ENCODE measurements at places on chromosomes 16 and 17.

- DNase-seq: no peak
Observed at GRCh38 chr16:53937161-53937880, 233.4 kb downstream of the FTO start.

DNA sequence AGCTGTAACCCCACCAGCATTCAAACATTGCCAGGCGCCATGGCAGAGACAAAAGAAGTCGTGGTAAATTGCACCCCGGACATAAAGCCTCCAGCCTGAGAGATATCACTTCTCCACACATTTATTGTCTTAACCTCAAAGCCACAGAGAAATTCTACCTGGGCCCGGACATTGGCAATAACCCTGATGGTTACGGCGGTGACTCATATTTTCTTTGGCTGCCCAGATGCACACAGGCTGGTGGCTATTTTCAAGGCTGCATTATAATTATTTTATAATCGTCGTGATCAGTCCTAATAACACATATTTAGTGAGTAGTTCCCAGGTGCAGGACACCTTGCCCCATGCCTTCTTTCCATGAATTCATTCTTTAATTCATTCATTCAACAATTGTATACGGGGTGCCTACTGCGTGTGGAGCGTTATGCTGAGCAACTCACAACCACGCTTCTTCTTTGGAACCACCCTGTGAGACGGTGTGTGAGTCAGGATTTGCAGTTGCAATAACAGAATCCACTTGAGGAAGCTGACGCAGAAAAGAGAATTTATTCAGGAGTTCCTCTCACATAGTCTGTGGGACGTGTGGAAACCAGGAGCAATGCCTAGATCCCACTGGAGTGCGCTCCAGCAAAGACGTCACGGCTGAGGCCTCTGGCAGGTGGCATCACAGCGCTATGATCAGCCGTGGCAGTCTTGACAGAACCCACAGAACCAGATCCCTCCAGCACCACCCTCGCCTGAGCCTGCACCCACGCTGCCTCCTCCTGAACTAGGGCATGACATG, 245.7 kb downstream of the FOXL1 start:
- no peak for DNase-seq

DNA sequence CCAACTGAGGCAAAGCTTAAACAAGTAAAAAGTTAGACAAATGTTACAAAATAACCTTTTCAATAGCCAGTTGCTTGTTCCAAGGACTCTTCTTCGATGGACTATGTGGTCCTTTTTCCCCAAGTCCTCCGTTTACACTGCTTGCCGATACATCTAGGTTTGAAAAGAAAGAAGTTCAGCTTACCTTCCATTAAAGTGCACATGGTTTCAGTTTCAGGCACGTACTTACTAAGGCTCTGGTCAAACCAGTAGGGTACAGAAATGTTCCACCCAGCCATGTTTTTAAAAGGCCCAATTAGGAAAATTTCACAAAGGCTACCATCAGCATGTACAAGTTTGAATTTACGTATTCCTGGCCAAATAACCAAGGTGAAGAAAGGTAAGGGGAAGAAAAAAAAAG, 2.1 kb downstream of the SRSF2 start:
- DNase-seq: no peak

- DNase-seq: peak; percentile 50
Observed at GRCh38 chr17:46979147-46979863, at the start of gene RPRML. TSS of gene RPRML (minus strand) at chr17:46979253. CDS start at chr17:46979007, 246 bp downstream.

DNA sequence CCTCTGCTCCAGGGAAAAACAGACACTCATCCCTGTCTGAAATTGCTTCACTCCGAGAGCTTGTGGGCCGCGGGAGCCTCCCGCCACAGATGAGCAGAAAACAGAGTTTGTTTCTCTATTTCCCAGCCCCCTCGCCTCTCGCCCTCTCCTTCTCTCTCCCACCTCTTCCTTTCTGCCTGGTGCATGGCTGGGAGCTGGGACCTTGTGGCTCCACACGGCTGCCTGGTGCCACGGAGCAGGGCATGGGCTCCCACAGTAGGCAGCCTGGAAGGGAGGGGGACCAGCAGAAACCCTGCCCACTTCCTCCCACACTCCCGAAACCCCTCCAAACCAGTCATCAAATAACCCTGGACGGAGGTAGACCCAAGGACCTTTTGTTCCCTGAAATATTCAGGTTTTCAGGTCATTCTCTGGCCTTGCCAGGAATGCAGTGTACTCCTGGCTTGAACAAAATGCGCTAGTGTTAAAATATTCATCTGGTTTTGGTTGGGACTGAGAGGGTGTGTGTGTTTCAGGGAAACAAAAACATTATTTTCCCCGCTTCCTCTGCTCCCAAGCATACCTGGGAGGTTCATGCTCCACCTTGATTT, 204.9 kb downstream of the C16orf78 start:
- DNase-seq: no peak

DNA sequence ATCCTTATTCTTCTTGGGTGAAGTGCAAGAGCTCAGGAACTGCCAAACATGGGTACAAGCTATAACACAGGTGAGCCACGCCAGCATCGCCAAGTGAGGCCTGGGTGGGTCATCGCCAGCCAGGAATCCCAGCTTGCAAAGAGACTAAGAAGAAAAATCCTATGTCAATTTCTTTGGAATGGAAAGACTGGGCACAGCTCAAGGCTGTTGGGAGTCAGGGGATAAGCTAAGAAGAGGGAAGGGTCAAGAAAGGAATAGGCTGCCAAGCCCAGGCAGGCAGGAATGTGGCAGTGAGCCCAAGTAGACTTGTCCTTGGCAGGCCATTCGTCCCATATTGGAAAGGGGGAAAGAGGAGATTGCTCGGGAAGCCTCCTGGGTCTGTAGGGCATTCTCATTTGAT, 191.4 kb upstream of the CDH5 start:
- DNase-seq: no peak

- DNase-seq: no peak
Observed at GRCh38 chr17:6843241-6843880, 11.8 kb upstream of the TEKT1 start.

- no peak for DNase-seq
Observed at GRCh38 chr17:79562931-79563210, 48.0 kb downstream of the RBFOX3 start.

- DNase-seq: no peak
Observed at GRCh38 chr17:40958086-40958953, 8.4 kb downstream of the KRT39 start.

DNA sequence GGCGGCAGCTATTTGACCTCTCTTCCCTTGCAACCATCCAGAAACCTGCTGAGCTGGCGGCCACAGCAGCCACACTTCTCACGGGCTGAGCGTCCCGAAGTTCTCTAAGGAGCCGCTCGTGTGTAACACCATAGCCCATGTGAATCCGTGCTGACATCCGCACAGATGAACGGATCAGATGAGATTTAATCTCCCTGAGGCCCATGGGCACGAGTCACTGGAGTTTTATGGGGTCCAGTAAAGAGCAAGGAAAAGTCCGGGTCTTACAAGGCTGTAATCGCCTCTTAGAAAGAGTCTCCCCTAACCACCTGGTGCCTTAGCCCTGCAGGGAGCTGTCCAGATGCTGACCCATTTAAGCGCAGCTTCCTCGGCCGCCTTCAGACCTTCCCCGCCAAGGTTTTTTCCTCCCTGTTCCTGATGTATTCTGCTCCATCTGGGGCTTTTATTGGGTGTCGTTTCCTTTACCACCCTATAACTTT, 5.5 kb upstream of the CACNG5 start:
- peak; percentile 83 for DNase-seq

DNA sequence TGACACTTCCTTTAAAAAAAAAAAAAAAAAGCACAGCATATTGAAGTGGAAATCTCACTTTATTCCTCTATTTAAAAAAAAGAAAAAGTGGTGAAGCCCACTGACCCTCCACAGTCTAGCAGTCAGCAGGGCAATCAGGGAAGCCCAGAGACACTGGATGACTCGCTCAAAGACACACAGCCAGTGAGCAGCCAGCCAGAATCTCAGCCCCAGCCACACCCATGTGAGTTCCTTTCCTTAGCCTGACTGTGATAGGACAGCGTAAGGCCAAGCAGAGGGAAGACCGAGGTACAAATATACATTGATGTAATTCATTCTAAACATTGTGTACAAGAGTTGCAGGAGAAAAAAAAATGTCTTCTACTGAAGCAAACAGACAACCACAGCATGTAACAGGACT, 22.5 kb downstream of the XPO6 start:
- DNase-seq: no peak

DNA sequence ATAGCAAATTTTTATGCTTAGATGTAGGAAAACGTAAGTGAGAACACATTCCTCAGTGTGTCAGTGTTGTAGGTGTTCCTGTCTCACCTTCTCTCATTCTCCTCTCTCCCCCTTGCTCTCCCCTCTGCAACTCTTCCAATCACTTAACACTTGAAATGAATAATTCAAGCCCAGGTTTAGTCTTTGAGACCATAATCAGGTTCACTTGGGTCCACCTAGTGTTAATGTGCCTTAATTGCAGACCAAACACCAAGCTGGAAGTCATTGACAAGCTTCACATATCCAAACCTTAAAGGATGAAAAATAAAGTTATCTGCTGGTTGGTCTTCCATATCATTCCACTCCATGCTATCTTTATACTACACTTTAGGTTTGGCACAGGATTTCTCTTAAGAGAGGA, 37.0 kb downstream of the STXBP4 start:
- DNase-seq: no peak

DNA sequence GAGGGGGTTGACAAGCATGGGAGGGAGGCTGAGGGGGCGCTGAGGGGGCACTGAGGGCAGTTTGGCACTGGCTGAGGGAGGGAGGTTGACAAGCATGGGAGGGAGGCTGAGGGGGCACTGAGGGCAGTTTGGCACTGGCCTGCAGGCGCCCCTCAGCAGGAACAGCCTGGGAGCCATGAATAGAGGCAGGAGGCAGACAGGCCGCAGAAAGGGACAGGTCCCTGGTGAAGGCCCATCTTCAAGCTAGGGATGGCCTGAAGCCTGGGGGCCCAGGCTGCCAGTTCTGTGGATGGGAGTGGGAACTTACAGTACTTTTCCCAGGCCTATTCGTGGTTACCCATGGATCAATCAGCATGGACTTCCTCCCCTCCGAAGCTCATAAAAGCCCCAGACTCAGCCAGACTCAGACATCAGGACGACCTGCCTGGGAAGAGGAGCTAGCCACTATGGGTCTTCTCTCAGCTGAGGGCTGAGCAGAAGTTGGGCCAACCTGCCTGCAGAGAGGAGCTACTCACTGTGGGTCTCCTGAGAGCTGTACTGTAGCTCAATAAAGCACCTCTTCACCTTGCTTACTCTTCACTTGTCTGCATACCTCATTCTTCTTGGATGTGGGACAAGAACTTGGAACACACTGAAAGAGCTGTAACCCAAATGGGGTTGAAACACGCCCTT, 72.8 kb upstream of the BRD7 start:
- no peak for DNase-seq

GRCh38 chr16:3494386-3494973, 809 bp downstream of the C16orf90 start:
- no peak for DNase-seq

DNA sequence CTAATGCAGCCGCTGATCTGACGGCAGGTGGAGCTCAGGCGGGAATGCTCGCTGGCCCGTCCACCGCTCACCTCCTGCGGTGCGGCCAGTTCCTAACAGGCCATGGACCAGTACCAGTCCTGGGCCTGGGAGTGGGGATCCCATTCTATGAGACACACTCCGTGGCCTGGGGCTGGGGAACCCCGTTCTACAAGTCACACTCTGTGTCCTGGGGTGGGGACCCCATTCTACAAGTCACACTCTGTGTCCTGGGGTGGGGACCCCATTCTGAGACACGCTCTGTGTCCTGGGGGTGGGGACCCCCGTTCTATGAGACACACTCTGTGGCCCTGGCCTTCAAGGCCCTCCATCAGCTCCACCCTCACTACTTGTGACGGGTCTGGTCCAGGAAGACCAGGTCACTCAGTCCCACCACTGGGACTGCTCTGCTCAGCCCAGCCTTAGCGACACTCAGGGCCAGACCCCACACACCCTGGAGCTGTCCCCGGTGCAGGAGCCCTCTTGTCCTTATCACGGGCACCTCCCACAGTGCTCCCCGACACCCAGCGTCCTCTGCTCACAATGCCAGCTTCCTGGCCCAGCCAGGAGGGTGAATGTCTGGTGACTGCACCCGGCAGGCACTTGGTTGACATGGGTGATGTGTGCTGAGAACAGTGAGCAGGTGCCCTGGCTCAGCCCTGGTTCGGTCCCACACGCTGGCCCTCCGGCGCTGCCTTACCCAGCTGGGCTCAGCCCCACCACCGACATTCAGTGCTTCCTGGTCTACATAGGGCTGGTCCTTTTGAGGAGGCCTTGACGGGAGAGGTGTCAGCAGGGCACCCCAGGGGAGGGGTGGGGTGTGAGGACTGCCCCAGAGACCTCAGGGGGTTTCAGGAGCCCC, 89.1 kb downstream of the TBC1D16 start:
- DNase-seq: peak; percentile 37

DNA sequence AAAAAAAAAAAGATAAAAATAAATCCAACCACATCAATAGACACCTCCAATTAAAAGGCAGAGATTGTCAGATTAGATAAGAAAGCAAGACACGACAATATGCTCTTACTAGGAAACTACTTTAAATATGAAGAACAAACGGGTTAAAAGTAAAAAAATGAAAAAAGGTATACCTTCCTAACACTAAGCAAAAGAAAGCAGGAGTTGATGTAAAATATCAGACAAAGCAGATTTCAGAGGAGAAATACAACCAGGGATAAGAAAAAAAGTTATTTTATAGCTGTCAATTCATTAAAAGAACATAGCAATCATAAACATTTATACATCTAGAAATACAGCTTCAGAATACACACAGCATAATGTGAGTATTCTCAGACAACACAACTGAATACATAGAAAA, 49.7 kb upstream of the CCDC182 start:
- no peak for DNase-seq

GRCh38 chr17:59668816-59669215, 38.4 kb downstream of the PTRH2 start:
- DNase-seq: no peak

DNA sequence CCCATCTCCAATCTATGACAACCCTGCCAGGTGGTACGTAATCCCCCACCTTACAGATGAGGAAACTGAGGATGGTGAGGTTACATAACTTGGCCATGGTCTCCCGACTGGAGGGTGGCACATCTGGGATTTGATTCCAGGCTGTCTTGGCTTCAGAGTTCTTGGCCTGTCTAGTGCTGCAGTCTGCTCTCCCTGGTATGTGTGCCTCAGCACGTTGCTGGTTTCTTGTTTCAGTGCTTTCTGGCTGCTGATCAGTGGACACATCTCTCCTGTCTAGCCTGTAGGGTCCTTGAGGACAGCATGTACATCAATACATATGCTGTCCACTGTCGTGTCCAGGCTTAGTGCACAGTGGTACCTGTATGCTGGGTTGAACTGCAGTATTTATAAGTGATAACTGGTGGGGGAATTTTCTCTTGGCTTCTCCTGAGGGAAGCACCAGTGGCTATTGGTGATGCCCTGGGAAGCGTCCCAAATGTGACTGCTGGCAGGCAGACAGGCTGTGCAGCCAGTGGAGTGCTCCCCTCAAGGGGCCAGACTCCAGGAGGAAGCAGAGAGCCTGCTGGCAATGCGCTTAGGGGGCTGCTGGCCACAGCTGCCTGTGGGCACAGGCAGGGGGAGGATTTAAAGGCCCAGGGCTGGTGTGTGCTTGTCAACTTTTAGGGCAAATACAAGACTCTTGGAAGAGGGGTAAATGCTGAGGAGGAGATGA, 14.4 kb downstream of the CTRL start:
- DNase-seq: no peak

- DNase-seq: no peak
Observed at GRCh38 chr16:89829630-89830437, 1.6 kb downstream of the SPIRE2 start.
